Prostate gland (tissue), 2 donors: ENCODE measurements at places on chromosomes 16 and 17. TPM values are rescaled to one million over a fixed set of nuclear protein-coding genes. Genes with fewer than 3 reads are reported as not detected.

The TNFRSF17 gene
- 1.0 TPM for total RNA-seq

The CHD9NB gene
- 4.3 TPM for total RNA-seq

The SLC38A8 gene
- total RNA-seq: not detected

The P2RX1 gene
- 22.5 TPM for total RNA-seq

The KRTAP4-3 gene
- not detected for total RNA-seq

The ATPAF2 gene
- total RNA-seq: 17.7 TPM

The OTOP2 gene
- 0.85 TPM for total RNA-seq

The MYO15A gene
- 8.3 TPM for total RNA-seq

The MRPL58 gene
- 73.8 TPM for total RNA-seq

The ZP2 gene
- not detected for total RNA-seq

The CAVIN1 gene
- 220 TPM for total RNA-seq

The KLHL36 gene
- total RNA-seq: 57.1 TPM

The NGFR gene
- total RNA-seq: 30.1 TPM

The FZD2 gene
- 3.3 TPM for total RNA-seq

The MMP28 gene
- 12.8 TPM for total RNA-seq

The SP6 gene
- total RNA-seq: 3.1 TPM

The ZFPM1 gene
- 4.1 TPM for total RNA-seq
